ENCODE measurements at places on chromosomes 3 and 15.
A peak's percentile ranks its signal among the peaks of the same experiment; 100 is the strongest.

DNA sequence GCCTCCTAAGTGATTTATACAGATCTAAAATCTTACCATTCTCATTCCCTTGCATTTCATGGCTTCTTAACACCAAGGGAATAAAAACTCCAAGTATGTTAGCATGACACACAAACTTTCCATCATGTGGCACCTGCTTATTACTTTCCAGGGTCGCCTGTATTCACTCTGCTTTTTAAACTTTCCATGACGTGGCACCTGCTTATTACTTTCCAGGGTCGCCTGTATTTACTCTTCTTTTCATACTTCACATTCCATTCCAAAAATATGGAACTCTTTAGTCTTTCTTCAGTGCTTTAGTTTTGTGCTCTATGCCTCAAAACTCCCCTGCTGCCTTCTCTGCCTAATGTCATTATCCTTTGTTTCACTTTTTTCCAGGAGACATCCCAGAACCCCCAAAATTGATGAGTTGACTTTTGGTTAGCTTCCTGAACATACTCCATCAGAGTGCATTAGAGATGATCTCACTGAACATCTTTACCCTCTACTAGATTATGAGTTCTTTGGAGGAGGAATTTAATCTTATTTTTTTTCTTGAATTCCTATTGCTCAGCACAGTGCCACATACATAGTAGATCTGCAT lies 47.0 kb downstream of the CALML4 start:
- no peak for DNase-seq

GRCh38 chr3:161740421-161740820 lies 243.8 kb downstream of the OTOL1 start:
- no peak for DNase-seq

- DNase-seq = peak; percentile 23
These were observed 138.1 kb downstream of the TMCO5A start for GRCh38 chr15:38072348-38073177.

GRCh38 chr15:42593143-42593542 lies 17.7 kb downstream of the STARD9 start:
- DNase-seq = no peak

Measured in DMS79 treated with DMSO at 0.1 percent for 48 hours (cell line).